ENCODE measurements at places on chromosomes 12 and 14.

DNA sequence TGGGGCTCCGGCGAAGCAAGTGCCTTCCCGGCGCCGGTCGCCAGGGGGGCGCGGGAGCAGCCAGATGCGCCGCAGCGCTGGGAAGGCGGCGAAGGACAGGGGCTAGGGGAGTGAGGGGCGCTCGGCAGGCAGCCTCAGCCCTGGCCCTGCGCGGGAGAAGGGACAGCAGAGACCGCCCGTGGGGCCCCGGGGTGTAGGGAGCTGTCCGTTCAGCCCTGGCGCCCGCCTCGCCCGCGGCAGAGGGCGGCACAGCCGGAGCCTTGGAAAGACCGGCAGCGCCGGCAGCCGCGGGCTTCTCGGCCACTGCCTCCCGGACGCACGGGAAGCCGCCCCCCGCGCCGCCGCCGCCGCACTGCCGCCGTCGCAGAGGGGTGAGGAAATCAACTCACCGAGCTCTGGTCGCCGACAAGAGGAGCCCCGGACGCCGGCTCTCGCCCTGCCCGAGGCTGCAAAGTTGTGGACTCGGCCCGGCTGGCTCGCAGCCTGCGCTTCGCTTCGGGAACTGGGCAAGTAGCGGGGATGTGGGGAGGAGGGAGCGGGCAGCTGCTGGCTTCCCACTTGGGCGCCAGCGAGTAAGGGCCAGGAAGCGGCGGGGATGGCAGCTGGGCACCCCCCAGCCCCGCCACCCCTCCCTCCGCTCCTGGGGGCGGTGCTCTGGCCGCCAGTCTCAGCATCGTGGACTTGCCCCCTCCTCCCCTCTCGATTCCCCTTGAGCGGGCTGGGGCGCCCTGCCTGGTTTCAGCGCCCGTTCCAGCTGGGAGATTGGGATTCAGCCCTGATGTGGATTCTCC lies at the start of gene ZDHHC22:
TSS of gene ZDHHC22 (minus strand) at position 578 of the 791 bp plus-strand sequence. CDS start 2,053 bp downstream, outside the sequence.
- no peak for DNase-seq

DNA sequence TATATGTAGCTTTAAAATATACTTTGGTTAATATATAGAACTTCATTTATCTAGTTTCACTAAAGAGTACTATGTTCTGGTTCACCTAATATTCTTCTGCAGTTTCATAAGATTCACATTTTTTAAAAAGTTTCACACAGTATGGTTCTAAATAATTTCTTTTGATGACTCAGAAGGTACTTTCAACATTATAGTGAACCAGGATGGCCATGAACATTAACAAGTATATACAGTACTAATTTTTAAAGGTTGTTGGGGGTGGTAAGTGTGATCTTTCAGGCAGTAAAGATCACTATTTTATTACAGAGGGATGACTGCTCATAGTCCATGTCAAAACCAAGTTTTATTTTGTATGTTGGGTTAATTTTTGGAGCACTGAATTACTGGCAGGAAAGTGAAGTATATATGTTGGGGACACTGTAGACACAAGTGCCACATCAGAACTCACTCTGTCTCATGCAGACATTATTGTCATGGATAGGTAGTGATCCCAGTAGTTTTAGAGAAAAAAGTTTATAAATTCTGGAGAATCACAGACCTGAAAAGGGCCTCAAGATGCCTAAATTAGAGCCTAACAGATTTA lies 60.0 kb downstream of the DCAF5 start:
- DNase-seq: no peak

DNA sequence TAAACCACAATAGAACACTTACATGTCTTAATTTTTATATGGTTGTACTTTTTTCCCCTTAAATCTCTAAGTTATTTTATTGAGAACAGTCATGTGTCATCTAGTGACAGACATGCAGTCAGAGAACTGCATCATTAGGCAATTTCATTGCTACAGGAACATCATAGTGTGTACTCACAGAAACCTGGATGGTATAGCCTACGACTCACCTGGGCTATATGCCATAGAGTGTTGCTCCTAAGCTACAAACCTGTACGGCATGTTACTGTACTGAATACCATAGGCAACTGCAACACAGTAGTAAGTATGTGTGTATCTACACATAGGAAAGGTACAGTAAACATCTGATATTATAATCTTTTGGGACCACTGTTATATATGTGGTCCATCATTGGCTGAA lies 557.6 kb downstream of the PRKD1 start:
- DNase-seq: no peak

DNA sequence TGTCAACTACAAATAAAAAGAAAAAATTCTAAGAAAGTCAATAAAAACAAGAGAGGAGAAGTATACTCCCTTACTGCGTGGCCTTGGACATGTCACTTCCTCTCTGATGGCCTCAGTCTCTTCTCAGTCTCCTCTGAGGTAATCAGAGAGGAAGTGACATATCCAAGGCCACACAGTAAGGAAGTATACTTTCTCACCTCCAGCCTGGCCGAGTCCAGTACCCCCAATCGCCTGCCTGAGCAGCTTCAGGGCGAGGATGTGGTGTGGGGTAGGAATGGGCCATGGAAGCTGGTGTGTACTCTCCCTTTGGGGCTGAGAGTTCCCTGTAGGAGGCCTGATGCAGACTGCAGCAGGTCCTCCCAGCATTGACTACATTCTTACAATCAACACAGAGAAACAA lies 15.8 kb downstream of the VDR start:
- no peak for DNase-seq

DNA sequence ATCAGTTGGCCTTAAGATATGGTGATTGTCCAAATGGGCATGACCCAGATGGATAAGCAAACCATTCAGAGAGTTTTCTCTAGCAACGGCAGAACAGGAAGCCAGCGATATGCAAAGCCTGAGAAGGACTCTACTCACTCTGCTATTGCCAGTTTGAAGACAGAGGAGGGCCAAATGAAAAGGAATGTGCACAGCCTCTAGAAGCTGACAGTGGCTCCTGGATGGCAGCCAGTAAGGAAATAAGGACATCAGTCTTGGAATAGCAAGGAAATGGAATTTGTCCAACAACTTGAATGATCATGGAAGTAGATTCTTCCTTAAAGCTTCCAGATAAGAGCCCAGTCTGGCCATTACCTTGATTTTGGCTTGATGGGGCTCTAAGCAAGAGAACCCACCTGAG lies 60.0 kb downstream of the TMTC2 start:
- DNase-seq: no peak

GRCh38 chr14:65664436-65664835 lies 251.9 kb downstream of the FUT8 start:
- DNase-seq: no peak

- DNase-seq: no peak
Measured at GRCh38 chr12:20520532-20520931, 152.2 kb downstream of the PDE3A start.

GRCh38 chr12:47604221-47604873 lies 101.5 kb downstream of the RPAP3 start:
- DNase-seq: no peak

- DNase-seq: no peak
Measured at GRCh38 chr12:25755136-25755970, 202.3 kb upstream of the LMNTD1 start.

- DNase-seq: no peak
Measured at GRCh38 chr12:104535369-104535768, 78.6 kb downstream of the CHST11 start.

GRCh38 chr12:15928346-15928745 lies 17.2 kb downstream of the DERA start:
- DNase-seq: no peak

GRCh38 chr14:85198001-85198400 lies 331.9 kb upstream of the FLRT2 start:
- no peak for DNase-seq

- DNase-seq: no peak
Measured at GRCh38 chr12:68240079-68240478, 13.3 kb downstream of the IL22 start.

DNA sequence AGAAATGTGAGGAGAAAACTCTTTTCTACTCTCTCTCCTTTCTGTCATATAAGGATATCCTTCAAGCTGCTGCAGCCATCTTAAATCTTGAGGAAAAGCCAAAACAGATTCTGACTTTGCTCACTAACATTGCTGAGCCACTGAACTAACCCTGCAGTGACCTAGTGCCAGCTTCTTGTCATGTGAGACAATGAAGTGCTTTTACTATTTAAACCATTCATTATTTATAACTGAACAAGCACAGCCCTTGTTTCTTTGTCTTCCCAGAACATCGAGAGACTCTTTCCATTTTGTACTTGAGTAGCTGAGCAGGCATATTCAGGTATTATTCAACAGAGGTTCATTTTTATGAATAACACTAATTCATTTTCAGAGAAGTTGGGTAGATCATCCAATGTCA lies 455.0 kb upstream of the TMPO start:
- no peak for DNase-seq

- DNase-seq: no peak
Measured at GRCh38 chr12:72267974-72268373, 4.2 kb upstream of the TRHDE start.

- DNase-seq: no peak
Measured at GRCh38 chr14:34496679-34497513, 34.9 kb upstream of the SPTSSA start.

DNA sequence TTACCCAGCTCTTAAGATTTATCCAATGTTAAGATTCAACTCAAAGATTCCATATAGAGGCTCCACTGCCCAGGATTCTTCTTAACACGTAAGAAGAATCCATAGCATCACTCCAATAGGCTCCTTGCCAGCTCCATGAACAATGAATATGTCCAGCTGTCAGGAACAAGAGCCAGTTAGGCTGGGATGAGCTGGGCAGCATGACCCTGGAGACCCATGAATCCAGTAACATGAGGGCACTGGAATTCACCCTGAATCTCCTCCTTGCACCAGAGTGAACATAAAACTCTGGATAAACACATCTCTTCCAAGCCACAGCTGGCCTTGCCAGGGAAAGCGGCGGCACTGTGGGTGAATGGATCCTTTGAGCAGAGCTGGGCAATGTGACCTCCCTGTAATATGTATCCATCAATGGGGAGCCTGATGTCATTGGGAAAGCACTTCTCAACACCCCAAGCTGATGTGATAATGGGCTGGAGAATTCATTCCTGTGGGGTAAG lies 24.4 kb upstream of the TC2N start:
- DNase-seq: no peak

DNA sequence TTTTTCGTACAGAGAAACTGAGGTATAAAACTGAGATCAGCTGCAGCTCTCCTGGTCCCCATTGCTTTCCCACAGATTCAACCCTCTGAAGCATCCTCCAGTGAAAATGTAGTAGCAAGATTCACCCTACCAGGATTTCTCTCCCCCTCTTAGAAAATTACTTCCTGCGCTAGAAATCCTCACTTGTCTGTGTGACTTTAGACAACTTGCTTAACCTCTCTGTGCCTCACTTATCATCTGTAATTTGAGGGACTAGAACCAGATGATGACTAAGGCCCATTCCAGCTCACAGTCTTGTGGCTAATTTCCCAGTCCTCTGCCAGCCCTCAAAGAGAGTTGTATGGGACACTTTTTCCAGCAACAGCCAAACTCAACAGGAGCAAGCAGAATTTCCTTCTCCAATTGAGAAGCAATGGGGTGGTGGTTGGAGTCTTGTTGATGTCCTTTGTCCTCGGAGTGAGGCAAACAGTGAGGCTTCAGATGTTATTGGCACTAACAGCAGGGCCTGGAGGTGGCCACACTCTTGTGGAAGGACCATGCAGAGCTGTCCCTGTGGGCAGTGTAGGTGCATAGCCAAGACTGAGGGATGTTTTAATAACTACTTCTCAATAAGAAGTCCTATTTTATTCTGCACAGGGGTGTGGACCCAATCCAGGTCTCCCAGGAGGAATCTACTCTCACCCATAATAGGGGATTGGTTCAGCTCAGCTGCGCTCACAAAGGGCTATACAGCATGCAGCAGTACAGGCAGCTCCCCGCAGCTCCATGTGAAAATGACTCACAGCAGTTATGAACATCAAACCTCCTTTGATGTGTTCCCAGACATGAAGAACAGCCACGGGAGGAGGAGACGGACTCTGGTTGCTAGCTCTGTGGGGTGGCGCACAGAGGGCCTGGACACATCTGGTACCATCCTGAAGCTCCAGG lies 200.1 kb downstream of the DAD1 start:
- DNase-seq: no peak
